ENCODE measurements at places on chromosomes 12 and 14.
A peak's percentile ranks its signal among the peaks of the same experiment; 100 is the strongest.

DNA sequence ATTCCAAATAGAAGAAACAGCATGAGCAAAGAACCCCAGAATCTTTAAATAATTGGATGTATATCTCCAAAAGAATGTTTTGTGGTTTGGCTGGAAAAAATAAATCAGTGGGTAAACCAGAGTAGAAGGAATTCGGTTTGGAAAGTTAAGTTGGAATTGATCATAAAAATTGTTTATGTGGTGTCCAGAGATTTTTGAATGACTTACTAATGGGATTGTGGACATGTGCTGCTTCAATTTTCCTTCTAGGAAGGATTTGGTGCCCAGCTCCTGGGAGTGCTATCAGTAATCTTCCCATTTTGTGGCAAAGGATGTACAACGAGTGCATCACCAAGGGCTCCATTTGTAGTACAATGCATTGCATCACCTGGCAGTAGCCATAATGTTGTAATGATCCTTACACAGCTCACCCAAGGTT, 224.8 kb downstream of the SLC16A7 start:
- DNase-seq: no peak

GRCh38 chr12:19139615-19140194, 10.2 kb downstream of the PLEKHA5 start:
- DNase-seq: no peak

- DNase-seq: peak; percentile 90
These were observed 30.4 kb upstream of the BEGAIN start for GRCh38 chr14:100617410-100618317.

GRCh38 chr14:21192875-21193535, 37.1 kb upstream of the OR5AU1 start:
- no peak for DNase-seq

- DNase-seq: peak; percentile 18
These were observed 512 bp downstream of the POU6F1 start for GRCh38 chr12:51217133-51217967.

DNA sequence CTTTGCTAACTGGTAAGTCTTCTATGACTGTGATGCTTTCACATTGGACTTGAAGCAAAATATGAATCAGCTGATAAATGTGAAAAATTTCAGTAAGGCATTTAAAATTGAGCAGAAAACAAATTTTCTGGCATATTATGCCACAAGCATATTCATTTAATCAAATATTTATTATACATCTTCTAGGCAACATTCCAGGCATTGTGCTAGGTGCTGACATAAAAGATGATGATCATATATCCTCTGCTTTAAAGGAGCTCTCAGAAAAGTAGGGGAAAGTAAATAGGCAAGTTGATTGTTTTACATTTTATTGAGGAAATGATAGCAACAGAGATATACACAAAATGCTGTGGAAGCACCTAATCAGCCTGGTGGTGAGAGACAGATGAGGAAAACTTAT, 248.9 kb downstream of the SLC16A7 start:
- DNase-seq: no peak

- no peak for DNase-seq
These were observed 105.1 kb downstream of the GXYLT1 start for GRCh38 chr12:42039577-42039976.

GRCh38 chr14:69481815-69482568, 2.5 kb upstream of the PLEKHD1 start:
- no peak for DNase-seq

DNA sequence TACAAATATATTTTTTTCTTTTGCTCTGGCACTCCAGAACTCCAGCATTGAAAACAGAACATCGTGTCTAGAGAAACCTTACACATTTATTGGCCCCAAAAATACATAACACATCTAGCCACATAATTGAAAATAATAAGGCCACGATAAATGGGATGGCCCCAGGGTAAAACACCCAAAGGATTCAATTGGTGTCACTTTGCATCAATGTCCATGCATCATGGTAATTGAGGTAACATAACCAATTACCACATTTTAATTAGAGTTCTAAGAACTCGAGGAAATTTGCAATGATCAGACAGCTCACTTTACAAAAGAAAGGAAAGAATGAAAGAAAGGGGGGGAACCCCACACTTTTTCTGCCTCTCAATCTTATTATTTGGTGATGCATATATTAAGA, 151.8 kb upstream of the NPAS3 start:
- no peak for DNase-seq

DNA sequence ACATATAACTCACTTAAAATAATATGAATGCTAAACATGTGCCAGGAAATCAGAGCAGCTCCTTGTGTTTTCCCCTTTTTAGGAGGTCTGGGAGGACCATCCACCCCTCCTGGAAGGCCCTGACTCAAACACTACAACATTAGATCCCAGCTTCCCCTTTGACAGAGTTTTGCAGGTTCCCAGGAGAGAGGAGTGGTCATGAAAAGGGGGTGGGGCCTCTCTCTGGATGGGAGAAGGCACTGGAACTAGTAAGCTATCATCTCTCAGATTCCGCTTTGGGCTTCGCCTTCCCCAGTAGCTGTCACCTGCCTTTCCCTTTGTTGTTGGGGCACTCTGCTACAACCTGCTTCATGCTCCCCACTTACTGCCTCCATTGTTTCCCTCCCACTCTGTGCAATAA, 149.2 kb downstream of the ZFP36L1 start:
- DNase-seq: no peak

DNA sequence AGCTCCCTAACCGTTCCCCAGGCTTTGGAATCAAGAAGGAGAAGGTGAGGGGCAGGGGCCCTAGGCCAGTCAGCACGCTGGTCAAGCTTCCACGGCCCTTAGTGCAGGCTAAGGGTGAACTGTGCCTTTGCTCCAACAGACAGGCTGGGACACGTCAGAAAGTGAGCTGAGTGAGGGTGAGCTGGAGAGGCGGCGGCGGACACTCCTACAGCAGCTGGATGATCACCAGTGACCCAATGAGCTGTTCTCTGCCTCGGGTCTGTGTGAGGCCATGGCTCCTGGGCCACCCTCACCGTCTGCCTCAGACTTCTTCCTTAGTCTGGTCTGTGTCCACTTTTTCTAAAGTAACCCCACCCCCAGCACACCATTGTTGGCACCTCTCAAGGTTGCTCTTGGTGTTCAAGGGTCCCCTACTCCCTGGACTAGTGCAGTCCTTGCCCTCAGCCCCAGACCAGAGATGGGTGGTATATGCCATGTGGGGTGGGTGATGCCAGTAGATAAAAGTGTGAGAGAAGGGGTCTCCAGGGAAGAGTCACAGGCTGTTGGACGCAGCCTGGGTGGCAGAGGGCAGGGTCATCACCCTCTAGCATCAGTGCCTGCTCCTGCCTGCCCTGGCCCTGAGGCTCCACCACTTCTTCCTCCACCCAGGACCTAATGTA, 20.7 kb downstream of the PRPF40B start:
- DNase-seq: no peak

DNA sequence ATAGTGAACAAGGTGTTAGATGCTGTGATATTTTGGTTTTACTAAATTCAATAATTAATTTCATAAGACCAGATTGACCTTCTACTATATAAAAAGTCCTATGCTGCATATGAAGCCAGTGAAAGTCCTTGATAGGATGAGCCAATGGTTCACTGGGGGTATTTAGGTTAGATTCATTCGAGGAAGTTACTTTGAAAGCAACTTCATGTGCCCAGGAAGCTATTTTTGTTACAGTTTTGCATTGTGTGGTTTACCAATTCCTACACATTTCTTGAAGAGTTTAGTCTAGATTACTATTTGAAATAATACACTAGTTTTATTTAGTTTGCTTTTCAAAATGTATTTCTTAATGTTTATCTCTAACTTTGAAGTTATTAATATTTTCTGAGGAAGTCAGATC, 58.5 kb upstream of the RMST start:
- DNase-seq: no peak

- no peak for DNase-seq
These were observed 13.8 kb upstream of the DGLUCY start for GRCh38 chr14:91100102-91100501.

GRCh38 chr14:94120667-94121340, 8.6 kb downstream of the IFI27L2 start:
- no peak for DNase-seq

- DNase-seq: no peak
These were observed 1.0 kb downstream of the WBP11 start for GRCh38 chr12:14802247-14802646.

DNA sequence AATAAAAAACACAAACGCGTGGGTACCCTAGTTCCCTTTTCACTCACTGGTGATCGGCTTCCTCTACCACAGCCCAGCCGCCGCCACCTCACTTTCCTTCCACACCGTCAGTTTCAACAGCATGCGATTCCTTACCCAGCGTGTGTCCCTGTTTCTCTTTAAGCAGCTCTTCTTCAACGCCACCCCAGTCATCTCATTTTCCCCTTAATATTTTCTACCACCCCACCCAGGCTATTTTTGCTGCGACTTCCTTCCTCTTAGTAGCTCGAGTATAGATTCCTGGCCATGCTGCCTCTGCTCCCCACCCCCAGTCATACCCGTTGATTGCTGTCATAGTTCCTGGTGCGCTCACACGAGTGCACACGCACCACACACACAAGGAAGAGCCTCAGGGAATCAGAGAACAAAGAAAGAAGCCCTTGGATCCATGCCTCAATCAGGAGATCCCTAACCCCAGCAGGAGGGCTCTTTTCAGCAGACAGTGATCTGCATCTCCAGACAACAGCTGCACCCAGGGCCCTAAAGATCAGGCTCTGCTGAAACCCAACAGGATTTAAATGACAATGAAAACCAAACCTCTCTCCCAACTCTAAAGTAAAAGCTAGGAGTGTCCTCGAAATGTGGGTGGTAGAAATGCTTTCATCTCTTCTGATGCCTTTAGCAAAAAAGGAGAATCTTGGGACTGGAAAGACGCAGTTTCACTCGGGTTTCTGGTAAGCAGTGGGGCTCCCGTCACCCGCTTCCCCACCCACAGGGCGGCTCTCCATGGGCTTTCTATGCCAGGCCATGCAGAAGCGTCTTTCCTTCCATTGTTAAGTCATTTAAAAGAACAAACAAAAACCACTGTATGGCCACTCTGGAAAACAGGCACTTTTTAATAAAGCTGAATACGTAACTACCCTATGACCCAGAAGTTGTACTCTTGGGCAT, 23.8 kb downstream of the VPS37B start:
- DNase-seq: peak; percentile 81

DNA sequence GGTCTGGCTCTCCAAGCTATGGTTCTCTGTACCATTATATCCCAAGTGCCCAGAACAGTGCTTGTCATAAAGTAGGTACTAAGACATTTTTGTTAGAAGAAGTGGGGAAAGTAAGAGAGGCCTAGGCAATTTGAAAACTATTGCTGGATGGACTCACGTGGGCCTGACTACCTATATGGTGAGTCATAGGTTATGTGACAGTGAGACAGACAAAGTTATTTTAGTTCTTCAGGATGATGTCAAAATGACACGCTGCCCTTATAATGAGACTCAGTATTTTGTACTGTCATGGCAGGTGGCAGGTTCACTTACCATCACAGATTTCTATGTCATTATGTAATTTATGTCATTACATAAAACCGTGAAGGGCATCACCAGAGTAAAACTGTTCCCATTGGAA, 53.1 kb downstream of the PARP11 start:
- DNase-seq: peak; percentile 50

DNA sequence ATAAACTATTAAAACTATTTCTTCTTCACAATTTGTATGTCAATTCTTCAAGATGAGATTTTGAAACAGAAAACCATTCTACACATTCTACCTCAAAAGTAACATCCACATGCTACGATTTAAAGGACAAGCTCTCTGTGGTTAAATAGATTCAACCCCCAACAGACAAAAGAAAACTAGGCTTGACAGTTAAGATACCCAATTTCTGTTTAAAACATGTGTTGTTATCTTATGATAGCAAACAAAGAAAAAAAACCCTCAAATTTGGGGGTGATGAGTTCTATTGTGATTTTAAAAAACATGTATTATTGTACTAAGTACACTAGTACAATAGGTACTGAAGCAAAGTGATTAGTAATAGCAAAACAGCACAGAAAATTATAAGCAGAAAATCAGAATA, 33.8 kb downstream of the ATF7 start:
- no peak for DNase-seq

GRCh38 chr12:67650388-67651131, 2.0 kb downstream of the DYRK2 start:
- DNase-seq: no peak

- no peak for DNase-seq
These were observed 24.4 kb downstream of the HSD17B6 start for GRCh38 chr12:56787498-56787897.

- no peak for DNase-seq
These were observed 34.0 kb downstream of the VCPKMT start for GRCh38 chr14:50082308-50082742.

GRCh38 chr14:77037938-77038568, 9.5 kb upstream of the IRF2BPL start:
- DNase-seq: peak; percentile 57

DNA sequence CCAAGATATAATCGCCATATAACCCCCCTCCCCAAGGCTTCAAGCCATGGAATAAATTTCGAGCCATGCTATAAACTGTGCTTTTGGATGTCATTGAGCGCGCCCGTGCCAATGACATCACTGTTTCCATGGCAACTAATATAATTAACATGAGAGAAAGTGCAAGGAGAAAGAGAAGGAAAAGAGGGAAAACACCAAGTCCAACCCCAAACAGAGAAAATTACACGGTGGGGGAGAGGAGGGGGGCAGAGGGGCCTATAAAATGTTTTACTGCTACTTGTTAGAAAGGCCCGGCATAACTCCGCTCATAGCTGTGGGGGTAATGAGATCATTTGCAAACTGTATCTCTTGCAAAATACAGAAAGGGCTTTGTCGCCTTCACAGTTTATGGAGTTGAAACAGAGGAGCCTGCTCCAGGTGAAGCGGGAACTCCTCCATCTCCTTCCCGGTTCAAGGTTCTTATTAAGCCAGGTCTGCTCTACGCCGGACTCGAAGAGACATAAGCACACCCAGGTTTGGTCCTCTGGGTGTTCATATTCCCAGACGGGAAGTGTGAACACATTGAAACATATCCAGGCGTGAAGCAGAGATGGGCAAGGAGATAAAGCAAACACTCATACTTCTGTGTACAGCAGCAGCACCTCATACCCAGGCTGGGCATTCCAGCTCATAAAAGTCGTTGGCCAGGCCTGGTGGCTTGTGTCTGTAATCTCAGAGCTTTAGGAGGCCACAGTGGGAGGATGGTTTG, 99.1 kb upstream of the MAP1LC3B2 start:
- DNase-seq: no peak

DNA sequence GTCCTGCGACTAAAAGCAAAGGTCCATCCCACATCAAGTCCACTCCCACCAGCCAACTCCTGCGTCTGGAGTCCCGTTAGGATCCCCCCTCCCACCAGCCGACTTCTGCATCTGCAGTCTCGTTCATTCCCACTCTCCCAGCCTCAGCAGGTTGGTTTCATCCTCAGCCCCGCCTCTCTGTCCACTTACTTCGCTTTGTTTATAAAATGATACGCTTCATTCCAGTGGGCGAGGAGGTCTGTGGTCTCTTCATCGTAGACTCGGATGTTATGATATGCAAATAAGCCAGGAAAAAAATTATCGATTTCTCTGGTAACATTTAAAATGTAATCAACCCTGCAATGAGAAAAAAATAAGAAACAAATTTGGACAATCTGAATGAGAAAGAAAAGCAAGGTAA, 56.8 kb downstream of the SSH1 start:
- no peak for DNase-seq
